ENCODE measurements at places on chromosomes 1 and 21. TPM values are rescaled to one million over a fixed set of nuclear protein-coding genes. Genes with fewer than 3 reads are reported as not detected.
A peak's percentile ranks its signal among the peaks of the same experiment; 100 is the strongest.

TNFRSF1B gene
- not detected for total RNA-seq

TMPRSS3 gene
- total RNA-seq: not detected

DNA sequence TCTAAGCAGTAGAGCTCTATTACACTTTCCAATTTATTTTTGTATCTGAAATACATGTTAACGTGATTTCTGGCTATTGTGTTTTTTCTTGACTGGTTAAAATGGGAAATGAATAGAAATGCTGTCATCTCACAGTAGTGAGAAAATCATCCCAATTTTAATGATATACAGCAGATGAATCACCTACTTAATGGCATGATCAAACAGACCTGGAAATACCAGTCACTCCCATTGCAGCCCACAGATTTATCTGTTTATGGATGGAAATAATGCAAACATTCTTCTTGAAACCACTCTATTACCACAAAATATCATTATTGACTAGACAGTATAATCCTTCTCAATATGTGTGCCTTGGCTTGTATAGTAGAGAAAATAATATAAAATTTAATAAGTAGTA is 497.8 kb upstream of the ADAMTS5 start:
- DNase-seq: peak; percentile 18

- no peak for DNase-seq
Observed at GRCh38 chr1:1990222-1990621, 13.4 kb downstream of the CFAP74 start.

TFF2 gene
- total RNA-seq: not detected

DNA sequence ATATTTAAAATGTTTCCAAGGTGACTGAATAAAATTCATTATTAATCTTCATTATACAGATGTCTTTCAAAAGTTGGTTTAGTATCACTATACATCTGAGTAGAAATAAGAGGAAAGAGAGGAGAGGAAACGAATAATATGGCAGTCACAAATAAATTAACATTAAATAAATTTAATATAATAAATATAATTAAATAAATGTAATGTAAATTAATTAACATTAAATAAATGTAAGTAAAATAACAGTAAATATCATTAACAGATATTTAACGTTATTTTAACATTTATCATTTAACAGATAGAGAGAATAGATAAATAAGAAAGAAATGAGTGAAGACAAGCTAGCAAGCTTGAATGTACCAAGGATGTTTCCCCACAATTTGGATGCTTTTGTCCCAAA is 592.7 kb downstream of the NEGR1 start:
- DNase-seq: no peak

- DNase-seq: no peak
Observed at GRCh38 chr1:44681905-44682882, 7.7 kb downstream of the ARMH1 start.

DNA sequence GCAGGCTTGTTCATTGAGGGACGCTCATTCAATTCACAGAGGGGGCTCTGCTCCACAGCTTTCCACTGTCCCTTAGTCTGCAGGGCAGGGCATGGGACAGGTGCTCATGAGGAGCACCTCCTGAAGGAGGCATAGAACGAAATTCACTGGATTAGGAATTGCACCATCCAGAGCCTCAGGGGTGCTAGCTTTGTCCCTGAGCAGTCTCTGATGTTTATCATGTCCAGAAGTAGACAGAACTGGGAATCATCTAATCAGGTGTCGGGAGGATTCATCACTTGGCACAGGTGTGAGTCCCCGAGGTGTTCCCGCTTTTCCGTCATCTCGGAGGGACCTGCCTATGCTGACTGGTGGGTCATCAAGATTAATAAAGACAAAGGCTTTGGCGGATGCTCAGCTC is 321.4 kb downstream of the AJAP1 start:
- DNase-seq: no peak

DNA sequence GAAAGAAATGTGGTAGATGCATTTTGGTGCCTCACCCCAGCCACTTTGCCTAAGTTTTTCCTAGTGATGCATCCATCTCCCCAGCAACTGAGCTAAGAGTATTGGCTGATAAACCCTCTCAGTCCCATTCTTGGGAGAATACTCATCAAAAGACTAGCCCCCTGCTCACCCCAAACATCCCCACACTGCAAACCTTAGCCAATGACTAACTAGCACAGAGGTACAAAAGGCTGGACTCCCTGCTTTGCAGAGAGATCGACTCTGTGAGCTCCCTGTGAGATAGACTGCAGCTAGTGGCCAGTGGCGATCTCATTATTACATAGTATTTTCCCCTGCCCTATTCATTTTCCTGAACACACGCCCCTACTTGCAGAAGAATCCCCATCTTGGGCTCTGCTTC is 155.3 kb downstream of the HHIPL2 start:
- DNase-seq: peak; percentile 86

GRCh38 chr1:186753241-186753640 is 73.0 kb upstream of the PTGS2 start:
- DNase-seq: no peak

- peak; percentile 40 for DNase-seq
Observed at GRCh38 chr1:89633800-89634625, 1.1 kb downstream of the LRRC8C start.

TSPAN1 gene
- 1.7 TPM for total RNA-seq

GRCh38 chr1:98073106-98073505 is 152.3 kb upstream of the DPYD start:
- no peak for DNase-seq

GRCh38 chr1:45016767-45017166 is 4.7 kb downstream of the UROD start:
- no peak for DNase-seq

ATP1B1 gene
- 58.3 TPM for total RNA-seq

GRCh38 chr21:38948377-38949069 is 142.8 kb downstream of the ETS2 start:
- peak; percentile 40 for DNase-seq

- no peak for DNase-seq
Observed at GRCh38 chr1:179530352-179530751, 45.4 kb downstream of the NPHS2 start.

- no peak for DNase-seq
Observed at GRCh38 chr1:233971753-233972152, 67.3 kb downstream of the SLC35F3 start.

DNA sequence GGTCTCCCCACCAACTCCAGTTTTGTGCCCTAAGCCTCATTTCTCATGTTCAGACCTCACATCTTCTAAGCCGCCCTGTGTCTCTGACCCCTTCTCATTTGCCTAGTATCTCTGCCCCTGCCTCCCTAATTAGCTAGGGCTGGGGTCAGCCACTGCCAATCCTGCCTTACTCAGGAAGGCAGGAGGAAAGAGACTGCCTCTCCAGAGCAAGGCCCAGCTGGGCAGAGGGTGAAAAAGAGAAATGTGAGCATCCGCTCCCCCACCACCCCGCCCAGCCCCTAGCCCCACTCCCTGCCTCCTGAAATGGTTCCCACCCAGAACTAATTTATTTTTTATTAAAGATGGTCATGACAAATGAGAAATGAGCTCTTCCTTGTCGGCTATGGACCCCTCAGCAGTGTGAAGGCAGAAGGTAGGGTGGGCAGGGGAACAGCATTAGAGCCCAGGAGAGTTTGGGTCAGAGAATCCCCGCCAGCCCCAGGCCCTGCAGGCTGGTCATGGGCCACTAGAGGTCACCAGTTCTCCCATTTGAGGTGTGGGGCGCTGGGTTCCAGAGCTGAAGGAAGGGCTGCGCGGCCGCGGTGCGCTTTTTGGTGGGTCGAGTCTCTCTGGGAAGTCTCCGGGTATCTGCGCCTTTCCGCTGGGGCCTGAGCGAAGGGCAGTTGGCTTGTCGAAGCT is 11.5 kb downstream of the ADAMTSL4 start:
- DNase-seq: no peak
